ENCODE measurements at places on chromosomes 13 and 19. TPM values are rescaled to one million over a fixed set of nuclear protein-coding genes. Genes with fewer than 3 reads are reported as not detected.

Gene PSG7
- total RNA-seq, result not detected

Gene KCNRG
- total RNA-seq, result 1.2 TPM

Gene CLEC4G
- not detected for total RNA-seq

Gene MCEMP1
- total RNA-seq, result not detected

Gene OR4F17
- not detected for total RNA-seq

Gene NKPD1
- total RNA-seq, result not detected

DNA sequence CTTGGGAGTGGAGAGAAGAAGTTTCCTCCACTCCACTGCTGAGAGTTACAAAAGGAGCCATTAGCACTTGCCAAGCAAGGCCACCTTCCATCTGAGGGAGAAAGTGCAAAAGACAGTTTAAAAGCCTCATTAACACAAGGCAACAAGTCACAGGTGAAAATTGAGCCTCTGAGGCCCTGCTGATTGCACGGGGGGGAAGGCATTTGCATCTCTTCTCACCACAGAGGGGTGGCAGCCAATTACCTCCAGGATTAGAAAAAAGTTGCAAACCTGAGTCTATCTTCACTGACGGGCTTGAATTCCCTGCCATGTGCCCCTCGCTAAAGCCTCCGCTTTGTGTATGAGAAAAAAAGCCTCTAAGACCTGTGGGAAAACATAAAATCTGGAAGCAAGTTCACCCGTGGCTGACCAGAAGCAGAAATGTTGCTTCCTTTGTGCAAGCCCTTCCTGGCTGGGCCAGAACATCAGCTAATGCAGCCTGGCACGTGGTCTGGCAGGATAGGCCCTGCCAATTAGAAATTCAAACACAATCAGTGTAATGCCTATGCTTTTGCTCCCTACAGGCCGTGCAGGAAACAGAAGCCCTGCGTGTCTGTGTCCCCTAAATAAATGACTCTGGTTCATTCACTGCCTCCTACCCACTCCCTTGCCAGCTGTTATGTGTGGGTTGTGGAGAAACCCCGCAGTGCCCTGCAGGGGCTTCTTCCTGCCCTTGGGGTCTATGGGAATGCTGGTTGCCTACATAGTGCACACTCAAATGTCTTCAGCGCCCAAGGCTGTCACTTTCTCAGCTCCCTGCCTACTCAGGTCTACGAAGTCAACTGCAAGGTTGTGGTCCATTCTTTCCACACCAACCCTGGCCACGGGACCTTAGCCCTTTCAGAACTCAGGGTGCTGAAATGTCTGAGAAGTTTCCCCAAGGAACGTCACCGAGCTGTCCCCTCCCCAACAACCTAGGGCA is 150.2 kb downstream of the UQCRFS1 start:
- H3K4me1 ChIP-seq, result no peaks in the 10 kb centered on the region
- H3K36me3 ChIP-seq, result no peaks in the 10 kb centered on the region
- no peaks in the 10 kb centered on the region for H3K27me3 ChIP-seq
- DNase-seq, result peak; percentile 37

DNA sequence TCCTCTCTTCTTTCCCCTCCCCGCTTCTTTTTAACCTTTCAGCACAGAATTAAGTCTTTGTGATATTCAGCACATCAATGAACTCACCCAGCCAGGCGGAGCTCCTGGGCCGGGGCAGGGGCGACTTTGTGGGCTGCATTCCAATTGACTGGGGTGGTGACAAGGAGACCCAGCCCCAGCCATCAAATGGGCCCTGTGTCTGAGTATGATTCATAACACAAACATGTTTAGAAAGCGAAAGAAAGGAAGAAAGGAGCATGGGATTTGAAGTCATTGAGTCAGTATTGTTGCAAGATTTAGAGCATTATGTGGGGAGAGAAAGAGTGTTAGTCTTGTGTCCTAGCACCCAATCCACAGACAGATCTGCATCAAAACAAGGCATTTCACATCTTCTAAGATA is 185.3 kb downstream of the LHFPL6 start:
- no peak for DNase-seq
- no peaks in the 10 kb centered on the region for H3K27me3 ChIP-seq
- no peak overlapping the region for H3K4me3 ChIP-seq

DNA sequence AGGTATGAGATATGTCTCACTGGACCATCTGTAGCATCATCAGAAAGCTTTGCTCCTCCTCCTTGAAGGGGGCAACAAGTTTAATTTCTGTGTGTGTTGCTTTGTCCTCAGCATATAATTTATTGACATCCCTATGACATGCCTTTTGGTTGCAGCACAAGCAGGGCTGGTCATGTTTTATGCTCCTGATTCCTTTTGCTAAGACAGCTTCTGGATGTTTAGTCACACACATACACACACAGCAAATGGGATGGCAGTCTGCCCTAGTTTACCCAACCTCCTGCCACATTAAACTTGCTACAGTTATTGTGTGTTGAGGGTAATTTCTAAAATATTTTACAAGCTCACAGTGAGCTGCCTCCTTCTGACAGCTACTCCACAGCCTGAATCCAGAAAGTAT is 217.9 kb upstream of the RXFP2 start:
- no peak for DNase-seq
- H3K36me3 ChIP-seq, result no peaks in the 10 kb centered on the region
- H3K4me1 ChIP-seq, result no peaks in the 10 kb centered on the region
- H3K27ac ChIP-seq, result no peak overlapping the region
- no peak overlapping the region for H3K4me3 ChIP-seq

- DNase-seq, result peak; percentile 60
- H3K4me1 ChIP-seq, result peaks cover 23% of the 10 kb centered on the region
- no peak overlapping the region for H3K4me3 ChIP-seq
These were observed 2.6 kb downstream of the HMG20B start for GRCh38 chr19:3575260-3575741.

DNA sequence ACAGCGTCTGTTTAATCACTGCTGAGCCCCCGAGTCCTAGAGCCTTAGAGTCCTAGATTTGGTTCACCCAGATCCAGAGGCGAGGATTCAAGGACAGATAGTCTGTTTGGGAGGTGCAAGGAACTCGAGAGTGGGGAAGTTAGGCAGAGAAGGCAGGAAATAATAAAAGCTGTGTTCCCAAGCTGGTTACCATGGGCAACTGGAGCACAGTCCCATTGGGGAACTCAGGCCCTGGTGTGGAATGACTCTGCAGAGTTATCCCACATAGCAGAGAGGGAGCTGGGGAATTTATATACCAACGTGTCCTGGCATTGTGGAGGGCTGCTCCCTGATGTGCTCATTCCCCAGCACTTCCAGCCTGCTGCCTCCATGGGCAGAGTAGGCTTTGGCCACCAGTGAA is 9.7 kb downstream of the IGSF23 start:
- no peak overlapping the region for H3K27ac ChIP-seq
- no peak overlapping the region for H3K4me3 ChIP-seq
- H3K36me3 ChIP-seq, result no peaks in the 10 kb centered on the region
- peak; percentile 45 for DNase-seq
- no peaks in the 10 kb centered on the region for H3K27me3 ChIP-seq

- no peaks in the 10 kb centered on the region for H3K27me3 ChIP-seq
- H3K27ac ChIP-seq, result no peak overlapping the region
- no peaks in the 10 kb centered on the region for H3K4me1 ChIP-seq
- no peak for DNase-seq
- no peak overlapping the region for H3K4me3 ChIP-seq
- no peaks in the 10 kb centered on the region for H3K36me3 ChIP-seq
These were observed 121.0 kb upstream of the SLC7A1 start for GRCh38 chr13:29716493-29716892.

DNA sequence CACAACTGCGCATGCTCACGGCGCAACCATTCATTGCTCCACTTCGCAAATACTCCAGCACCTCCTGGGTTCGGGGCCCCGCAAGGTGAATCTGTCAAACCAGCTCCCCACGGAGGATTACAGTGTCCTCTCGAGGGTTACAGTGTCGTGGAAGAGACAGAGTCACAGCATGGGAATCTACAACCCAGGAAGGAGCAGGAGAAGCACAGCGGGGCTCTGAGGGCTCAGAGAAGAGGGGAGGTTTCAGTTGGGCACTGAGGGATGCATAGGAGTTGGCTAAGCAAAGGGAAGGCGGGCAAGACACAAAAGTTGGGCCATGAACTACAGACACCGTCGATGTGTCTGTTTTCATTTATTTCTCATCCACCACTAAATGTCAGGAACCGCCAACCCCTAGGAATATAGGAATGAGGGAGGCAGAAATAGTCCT is 1.0 kb upstream of the GTF2F1 start:
- DNase-seq, result no peak
- H3K4me1 ChIP-seq, result peaks cover 20% of the 10 kb centered on the region
- peak overlapping the region; percentile 81 for H3K27ac ChIP-seq
- H3K4me3 ChIP-seq, result peak overlapping the region; percentile 75
- H3K27me3 ChIP-seq, result no peaks in the 10 kb centered on the region

DNA sequence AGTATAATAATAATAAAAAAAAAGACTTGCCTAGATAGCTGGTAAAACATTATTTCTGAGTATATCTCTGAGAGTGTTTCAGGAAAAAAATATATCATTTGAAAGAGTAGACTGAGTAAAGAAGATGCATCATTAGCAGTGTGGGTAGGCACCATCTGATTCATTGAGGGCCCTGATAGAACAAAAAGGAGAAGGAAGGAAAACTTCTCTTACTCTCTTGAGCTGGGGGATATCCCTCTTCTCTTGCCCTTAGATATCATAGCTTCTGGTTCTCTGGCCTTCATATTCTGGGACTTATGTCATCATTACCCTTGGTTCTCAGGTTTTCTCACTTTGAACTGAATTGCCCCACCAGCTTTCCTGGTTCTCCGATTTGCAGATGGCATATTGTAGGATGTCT is 177.6 kb upstream of the EDNRB start:
- DNase-seq, result no peak
- no peaks in the 10 kb centered on the region for H3K27me3 ChIP-seq
- no peak overlapping the region for H3K4me3 ChIP-seq
- no peak overlapping the region for H3K27ac ChIP-seq
- H3K4me1 ChIP-seq, result no peaks in the 10 kb centered on the region
- no peaks in the 10 kb centered on the region for H3K36me3 ChIP-seq

GRCh38 chr19:5978606-5979552 is 939 bp upstream of the RANBP3 start:
- no peaks in the 10 kb centered on the region for H3K36me3 ChIP-seq
- H3K27ac ChIP-seq, result peak overlapping the region; percentile 94
- no peak for DNase-seq
- peak overlapping the region; percentile 93 for H3K4me3 ChIP-seq
